D721Med (cell line): ENCODE measurements at places on chromosomes 5 and 9.

DNA sequence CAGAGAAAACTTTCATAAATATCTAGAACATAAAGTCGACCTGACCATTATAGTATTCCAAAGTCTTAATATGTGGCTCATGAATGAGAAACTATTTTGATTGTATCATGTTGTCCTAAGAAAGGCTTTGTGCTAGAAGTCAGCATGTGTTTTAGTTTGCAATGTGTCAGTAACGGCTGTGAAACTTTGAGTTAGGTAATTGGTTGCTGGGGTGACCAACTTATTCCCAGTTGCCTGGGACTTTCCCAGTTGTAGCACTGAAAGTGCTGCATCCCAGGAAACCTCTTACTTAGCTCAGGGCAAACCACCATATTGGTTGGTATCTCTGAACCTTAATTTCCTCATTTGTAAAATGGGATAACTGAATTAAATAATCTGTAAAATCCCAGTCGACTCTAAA lies 114.6 kb upstream of the SLC12A2 start:
- DNase-seq, result no peak

GRCh38 chr5:141960018-141960417 lies 2.0 kb upstream of the PCDH12 start:
- no peak for DNase-seq

DNA sequence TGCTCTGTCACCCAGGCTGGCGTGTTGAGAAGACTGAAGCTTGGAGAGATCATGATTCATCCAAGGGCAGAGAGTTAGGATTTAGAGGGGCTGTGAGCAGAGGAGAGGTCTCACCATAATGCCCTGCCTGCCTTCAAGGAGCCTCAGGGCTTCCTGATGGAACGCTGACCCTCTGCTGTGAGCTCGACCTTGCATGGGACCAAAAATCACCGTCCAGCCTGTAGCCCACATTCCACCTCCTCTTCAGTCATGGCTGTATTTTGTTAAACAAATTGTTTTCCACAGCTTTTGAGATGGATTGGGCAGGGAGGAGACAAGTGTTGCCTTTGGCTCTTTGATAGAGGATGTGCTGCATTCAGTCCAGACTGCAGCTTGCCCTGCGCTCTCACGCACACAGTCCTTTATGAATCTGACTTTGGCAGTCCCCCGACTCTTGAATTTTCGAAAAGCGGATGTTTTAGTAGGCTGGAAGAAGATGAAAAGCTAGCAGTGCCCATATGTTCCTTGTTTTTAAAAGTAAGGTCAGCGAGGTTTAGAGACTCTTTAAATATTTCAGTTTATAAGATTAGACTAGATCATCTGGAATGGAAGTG lies 79.5 kb downstream of the MVB12B start:
- no peak for DNase-seq

GRCh38 chr5:52869391-52869790 lies 81.7 kb downstream of the ITGA1 start:
- no peak for DNase-seq

GRCh38 chr5:112154940-112155686 lies 264.0 kb downstream of the EPB41L4A start:
- no peak for DNase-seq

DNA sequence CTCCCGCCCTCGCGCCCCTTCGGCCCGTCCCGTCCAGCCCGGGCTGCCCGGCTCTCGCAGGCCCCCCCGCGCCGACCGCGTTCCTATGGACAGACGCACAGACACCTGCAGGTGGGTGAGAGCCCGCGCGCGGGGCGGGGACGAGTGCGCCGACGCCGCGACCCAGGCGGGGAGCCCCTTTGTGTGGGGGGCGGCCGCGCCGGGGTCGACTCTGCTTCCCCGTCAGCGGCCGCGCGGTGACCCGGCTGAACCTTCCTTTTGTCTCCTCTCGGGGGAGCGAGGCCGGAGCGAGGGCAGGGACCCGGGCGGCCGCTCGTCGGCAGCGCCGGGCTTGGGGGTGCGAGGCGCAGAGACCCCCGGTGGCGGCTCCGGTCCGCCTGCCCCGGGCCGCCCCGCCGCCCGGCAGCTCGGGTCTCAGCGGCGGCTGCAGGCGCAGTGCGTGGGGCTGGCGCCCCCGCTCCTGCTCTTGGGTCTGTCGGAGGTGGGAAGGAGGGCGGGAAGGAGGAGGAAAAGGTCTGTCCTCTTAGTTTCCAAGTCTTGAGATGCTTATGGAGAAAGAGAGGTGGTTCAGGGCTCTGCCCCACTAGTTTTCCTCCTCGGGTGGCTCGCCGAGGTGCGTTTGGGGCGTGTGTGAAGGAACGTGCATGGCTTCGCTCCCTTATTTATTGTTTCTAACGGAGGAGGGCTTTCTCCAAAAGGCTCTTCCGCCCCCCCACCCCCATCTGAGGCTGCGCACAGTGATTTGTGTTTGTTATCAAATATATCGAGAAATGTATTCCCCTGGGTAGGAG lies 576 bp downstream of the KIAA1958 start:
- DNase-seq, result no peak

DNA sequence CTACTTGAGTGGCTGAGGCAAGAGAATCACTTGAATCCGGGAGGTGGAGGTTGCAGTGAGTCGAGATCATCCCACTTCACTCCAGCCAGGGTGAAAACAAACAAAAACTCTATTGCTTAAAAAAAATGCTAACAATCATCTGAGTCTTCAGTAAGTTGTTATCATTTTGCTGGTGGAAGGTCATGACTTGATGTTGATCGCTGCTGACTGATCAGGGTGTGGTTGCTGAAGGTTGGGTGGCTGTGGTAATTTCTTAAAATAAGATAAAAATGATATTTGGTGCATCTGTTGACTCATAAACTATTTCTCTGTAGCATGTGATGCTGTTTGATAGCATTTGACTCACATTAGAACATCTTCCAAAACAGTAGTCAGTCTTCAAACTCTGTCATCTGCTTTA lies 349.4 kb upstream of the PAPPA start:
- no peak for DNase-seq

- DNase-seq, result no peak
Observed at GRCh38 chr5:157270771-157271170, 4.8 kb downstream of the CYFIP2 start.

DNA sequence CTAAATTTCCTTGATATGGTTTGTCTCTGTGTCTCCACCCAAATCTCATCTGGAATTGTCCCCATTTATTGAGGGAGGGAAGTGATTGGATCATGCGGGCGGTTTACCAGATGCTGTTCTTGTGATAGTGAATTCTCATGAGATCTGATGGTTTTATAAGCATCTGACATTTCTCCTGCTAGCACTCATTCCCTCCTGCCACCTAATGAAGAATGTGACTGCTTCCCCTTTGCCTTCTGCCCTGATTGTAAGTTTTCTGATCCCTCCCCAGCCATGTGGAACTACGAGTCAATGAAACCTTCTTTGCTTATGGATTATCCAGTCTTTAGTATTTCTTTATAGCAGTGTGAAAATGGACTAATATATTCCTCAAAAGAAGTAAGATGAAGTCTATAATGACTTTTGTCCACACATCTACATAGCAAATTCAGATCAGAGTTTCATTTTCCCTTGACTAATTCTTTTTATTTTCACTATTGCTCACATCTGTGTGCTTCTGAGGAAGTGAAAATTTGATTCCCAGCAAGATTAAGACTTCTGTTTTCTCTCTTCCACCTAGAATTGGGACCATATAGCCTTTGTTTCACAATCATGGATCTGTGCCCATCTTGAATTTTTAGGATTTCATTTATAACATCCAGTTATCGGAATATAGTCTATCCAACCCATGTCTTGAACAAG lies 393.5 kb downstream of the DMAC1 start:
- no peak for DNase-seq

GRCh38 chr9:111102793-111103464 lies 64.7 kb upstream of the LPAR1 start:
- DNase-seq, result no peak

DNA sequence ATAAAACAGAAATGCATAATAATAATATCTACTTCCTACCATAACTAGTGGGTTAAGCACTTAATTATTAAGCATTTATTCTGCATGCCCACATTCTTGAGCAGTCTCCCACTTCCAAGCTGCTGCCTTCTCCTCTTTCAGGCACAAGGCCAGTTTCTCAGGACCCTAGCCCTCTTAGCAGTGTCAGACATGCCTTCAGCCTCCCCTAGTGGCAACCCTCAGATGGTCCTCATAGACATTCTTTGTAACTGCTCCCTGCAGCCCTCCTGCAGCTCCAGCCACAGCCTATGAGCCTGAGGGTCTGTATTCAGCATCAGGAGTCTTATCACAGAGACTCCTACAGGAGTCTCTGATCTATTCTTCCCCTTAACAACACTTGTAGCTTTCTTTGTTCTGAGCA lies 3.9 kb downstream of the IL9 start:
- no peak for DNase-seq

DNA sequence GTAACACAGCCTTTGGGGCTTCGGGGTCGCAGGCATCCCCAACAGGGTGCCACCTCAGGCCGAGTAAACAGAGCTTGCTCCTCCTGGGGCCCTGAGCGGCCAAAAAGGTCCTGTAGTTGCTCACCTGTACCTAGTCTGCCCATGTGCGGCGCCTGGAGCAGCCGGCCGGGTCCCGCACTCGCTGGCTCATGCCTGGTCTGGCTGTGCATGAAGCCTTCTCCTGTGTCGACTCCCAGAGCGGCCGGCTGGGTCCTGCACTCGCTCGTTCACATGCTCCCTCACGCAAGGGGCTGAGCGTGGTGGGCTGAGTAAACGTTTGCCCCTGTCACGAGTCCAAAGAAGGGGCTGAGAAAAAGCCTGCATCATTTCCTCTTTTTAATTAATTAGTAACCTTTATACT lies 162.4 kb upstream of the TUT7 start:
- no peak for DNase-seq

DNA sequence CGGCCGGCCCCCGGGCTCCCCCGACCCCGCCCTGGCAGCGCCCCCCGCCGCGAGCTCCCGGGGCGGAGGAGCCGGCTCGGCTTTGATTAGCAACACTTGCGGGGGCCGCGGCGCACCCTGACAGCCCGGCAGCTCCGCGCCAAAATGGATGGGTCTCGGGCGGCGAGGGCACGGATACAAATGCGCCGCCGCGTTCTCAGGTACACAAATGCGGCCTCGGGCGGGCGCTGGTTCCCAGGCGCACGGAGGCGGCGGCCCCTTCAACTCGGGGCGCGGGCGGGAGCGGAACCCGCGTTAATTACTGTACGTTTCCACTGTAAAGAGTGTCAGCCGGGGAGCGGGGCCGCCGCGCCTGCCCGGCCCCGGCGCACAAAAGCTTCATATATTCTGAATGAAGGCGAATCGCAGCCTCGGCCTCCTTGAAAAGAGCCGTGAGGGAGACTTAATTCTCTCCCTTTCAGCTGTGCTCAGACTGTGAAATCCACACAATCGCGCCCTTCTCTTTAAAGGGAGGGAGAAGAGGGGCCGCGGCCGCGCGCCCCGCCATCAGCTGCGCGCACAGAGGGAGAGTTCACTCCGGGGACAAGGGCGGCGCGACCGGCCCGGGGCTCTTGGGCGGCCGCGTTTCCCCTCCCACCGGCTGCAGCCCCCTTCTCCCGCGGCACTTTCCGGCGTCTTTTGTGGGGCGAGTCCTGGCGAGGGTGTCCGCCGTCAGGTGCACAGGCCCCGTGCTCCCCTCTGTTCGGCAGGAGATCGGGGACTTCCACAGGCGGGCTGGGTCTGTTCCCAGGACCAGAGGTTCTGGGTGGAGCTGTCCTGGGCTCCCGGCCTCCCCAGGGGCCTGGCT lies 27.0 kb downstream of the MSX2 start:
- DNase-seq, result no peak

DNA sequence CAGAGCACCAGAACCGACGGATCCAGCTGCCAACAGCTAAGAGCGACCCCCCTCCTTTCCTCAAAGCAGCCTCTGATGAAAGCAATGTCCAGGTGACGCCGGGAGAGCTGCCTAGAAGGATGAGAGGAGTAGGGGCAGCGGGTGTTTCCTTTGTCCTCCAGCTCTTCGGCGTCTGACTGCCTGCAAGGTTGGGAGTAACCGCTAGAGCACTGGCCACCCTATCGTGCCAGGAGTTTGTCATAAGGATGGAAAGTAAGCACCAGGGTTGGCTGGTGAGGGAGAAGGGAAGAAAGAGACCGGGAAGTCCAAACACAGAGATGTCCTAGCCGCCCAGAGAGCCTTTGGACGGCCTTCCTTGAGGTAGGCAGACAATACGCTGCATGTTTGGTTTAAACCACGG lies 10.8 kb downstream of the MRPL36 start:
- no peak for DNase-seq

DNA sequence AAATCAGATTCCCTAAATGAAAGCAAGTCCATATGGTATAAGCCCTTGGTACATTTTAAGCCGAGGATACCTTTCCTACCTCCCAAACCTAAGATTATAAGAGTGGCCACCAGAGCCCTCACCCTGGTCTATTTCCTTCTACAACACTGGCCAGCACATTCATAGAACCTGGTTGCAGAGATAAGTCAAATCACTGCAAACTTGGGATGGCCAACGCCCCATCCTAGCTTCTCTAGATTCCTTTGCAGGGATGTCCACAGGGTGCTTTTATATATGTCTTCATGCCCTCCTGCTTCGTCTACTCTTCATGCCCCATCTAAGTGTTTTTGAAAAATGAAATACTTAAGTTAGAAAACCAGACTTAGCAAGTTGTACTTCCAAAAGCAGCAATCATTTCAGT lies 41.8 kb downstream of the SH3RF2 start:
- DNase-seq, result no peak

DNA sequence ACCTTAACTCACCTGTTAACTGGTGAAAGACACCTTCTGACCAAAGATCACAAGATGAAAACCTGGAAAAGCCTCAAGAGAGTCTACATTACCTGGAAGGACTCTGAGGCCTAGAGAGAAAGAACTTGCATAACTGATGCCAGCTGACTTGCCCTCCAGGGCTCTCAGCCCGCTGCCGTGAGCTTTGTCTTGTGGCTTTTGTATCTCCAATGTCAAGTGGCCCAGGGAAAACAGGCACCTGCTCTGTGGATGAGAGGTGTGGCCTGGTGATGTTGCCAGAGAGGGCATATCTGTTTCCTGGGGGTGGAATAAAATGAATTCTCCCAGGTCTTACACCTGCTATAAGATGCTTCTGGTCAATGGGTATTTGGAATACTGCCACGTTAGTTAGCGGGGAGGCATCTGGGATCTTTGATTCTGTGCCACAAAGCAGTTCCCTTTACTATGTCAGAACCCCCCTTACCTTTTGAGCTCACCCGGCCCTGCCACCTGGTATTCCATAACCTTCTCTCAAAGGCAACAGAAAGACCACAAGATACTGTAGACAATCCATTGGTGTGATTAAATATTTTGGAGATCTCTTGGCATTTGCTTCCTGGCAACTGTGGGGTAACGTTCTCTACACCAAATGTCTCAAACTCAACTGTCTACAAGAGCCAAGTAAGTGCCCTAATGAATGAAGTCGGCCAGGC lies 54.9 kb upstream of the N4BP3 start:
- no peak for DNase-seq

DNA sequence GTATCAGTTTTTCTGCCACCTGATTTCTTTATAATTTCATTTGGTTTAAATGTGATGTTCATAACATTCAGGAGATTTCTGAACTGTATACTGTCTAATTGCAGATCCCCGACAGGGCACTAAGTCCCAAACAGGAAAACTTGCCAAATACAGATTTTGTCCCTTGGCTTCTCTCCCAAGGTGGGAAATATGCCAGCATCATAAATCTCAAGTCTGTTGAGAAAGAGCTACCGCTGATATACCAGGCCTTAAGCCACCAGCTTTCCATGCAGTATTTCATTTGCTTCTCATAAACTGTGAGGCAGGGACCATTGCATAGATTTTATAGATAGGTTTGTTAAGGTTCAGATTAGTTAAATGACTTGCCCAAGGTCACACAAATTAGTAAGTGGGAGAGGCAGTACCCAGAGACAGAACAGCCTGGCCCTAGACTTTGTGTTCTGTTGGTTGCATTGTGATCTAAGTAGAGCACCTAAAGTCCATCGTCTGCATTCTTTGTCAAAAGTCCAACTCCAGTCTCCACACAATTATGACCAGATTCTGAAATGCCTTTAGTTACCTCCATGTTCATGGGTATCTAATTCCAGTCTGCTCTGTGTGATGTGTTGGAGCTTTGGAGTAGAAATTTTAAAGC lies 16.2 kb downstream of the GPR21 start:
- no peak for DNase-seq
